ENCODE measurements at places on chromosomes 2 and 18. TPM values are rescaled to one million over a fixed set of nuclear protein-coding genes. Genes with fewer than 3 reads are reported as not detected.
A peak's percentile ranks its signal among the peaks of the same experiment; 100 is the strongest.

GRCh38 chr18:1760901-1761300 lies 810.4 kb downstream of the METTL4 start:
- no peak for DNase-seq

DNA sequence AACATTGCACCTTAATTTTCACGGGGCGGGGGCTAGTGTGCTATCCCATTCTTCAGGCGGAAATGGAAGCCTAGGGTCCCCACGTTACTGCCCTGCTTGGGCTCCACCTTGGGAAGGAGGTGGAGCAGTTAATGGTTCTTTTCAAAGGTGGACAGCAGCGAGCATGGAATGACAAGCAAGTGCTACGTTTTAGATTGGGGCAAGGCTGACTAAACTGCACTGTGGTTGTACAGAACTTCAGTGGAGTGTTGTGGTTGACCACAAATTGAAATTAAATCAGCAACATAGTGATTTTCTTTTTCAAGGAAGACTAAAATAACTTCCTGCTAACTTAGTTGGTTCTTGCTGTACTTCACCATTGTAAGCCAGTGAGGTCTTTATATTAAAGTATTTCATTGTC lies 47.0 kb downstream of the CHRNA1 start:
- DNase-seq = no peak

- no peak for DNase-seq
These were observed 24.8 kb upstream of the ZNF638 start for GRCh38 chr2:71306762-71307161.

- no peak for DNase-seq
These were observed 56.7 kb upstream of the ZNF236 start for GRCh38 chr18:76765649-76766048.

DNA sequence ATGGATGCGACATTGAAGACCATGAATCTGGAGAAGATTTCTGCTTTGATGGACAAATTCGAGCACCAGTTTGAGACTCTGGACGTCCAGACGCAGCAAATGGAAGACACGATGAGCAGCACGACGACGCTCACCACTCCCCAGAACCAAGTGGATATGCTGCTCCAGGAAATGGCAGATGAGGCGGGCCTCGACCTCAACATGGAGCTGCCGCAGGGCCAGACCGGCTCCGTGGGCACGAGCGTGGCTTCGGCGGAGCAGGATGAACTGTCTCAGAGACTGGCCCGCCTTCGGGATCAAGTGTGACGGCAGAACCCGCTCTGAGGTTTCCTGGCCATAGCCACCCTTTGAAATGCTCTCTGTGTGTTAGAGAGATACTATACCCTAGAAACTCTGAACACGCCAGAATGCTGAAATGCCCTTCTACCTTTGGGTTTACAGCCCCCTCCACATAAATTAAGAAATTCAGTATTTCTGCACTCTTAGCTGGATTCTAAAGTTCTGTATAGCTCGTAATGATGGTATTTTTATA lies 659 bp downstream of the CHMP1B start:
- peak; percentile 68 for DNase-seq

DNA sequence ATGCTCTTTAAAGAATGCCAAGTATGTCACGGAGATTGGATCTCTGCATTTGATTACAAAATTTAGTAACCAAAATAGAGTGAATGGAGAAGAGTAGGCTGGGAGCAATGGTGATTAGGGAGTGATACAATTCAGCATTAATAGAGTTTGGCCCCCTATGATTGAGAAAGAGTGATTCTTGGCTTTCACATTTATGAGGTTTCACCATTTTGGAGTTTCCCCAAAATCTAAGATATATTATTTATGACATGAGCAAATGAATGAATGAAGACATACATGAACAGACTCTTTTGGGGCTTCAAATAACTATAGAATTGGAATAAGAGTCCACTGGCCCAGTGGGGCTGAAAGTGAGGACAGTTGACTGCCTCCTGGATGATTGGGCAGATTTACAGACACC lies 255.2 kb downstream of the LPIN1 start:
- DNase-seq = no peak

GRCh38 chr2:144625626-144626025 lies 105.7 kb upstream of the ZEB2 start:
- DNase-seq = no peak

The TLK1 gene
- 81.0 TPM for total RNA-seq

The SLC11A1 gene
- not detected for total RNA-seq

The KLHL14 gene
- total RNA-seq = not detected

Data from activated naive CD4-positive, alpha-beta T cell treated with anti-CD3 and anti-CD28 coated beads, Interleukin-2, amount 50 U/mL, for 72 hours (primary cell).